ENCODE measurements at places on chromosomes 7 and 10. TPM values are rescaled to one million over a fixed set of nuclear protein-coding genes. Genes with fewer than 3 reads are reported as not detected.

CEP55 gene
- not detected for total RNA-seq

DNA sequence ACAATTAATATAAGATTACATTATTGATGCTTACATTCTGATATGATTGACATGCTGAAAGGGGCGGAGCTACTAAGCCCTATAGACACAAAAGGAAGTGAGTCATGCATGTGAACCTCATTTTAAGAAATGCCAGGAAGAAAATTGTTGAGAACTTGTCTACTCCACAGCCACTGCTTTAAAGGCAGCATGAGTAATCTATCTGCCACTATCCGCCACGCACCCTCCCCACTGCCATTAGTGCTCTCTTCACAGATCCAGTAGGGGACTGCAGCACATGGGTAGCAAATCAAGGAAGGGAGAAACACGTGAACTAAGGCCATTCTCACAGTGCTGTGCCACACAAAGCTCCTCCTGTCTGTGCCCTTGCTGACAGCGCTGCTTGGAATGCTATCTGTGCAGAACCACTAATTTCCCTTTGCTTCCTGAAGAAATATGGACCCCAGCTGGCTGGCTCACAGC, 524.8 kb downstream of the GRM8 start:
- no peak overlapping the region for H3K4me3 ChIP-seq
- no peaks in the 10 kb centered on the region for H3K27me3 ChIP-seq
- no peaks in the 10 kb centered on the region for H3K4me1 ChIP-seq
- no peak for DNase-seq
- no peaks in the 10 kb centered on the region for H3K36me3 ChIP-seq
- no peak overlapping the region for H3K27ac ChIP-seq

- no peaks in the 10 kb centered on the region for H3K27me3 ChIP-seq
- DNase-seq, result no peak
- no peak overlapping the region for H3K27ac ChIP-seq
- H3K36me3 ChIP-seq, result no peaks in the 10 kb centered on the region
- H3K4me3 ChIP-seq, result no peak overlapping the region
These were observed 14.4 kb upstream of the MYL7 start for GRCh38 chr7:44155191-44156185.

DNA sequence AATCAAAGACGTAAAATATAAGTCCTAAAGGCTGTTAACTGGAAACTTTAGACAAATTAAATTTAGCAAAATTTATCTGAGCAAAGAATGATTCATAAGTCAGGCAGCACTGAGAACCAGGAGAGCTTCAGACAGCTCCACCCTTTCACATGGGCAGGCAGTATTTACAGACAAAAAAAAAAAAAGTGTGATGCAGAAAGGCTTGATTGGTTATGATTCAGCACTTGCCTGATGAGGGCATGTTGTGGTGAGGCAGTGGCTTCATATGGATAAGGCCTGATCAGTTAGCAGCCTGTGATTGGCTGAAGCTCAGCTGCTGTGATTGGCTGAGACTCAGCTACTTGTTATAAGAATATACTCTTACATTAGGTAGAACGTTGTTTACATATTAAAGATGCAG, 495.4 kb upstream of the POM121L12 start:
- H3K36me3 ChIP-seq, result no peaks in the 10 kb centered on the region
- no peak overlapping the region for H3K4me3 ChIP-seq
- H3K4me1 ChIP-seq, result no peaks in the 10 kb centered on the region
- no peak for DNase-seq
- no peaks in the 10 kb centered on the region for H3K27me3 ChIP-seq

PAOX gene
- total RNA-seq, result 11.0 TPM

DNA sequence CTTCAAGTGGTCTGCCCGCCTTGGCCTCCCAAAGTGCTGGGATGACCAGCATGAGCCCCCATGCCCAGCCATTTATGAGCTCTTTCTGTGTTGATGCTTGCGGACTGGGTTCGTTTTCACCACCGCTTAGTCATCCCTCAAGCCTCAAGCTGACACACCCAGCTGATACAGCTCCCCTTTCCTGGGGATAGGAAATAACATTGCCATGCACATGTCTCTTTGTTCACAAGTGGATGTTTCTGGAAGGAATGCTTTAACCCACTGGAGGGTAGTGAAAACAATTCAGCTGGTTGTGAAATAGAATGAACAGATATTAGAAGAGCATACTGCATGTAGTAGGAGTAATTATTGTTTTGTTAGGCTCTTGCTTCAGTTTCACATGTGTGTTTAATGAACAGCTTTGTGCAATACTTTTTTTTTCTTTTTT, 8.5 kb upstream of the METTL27 start:
- no peak overlapping the region for H3K4me3 ChIP-seq
- no peaks in the 10 kb centered on the region for H3K27me3 ChIP-seq
- no peaks in the 10 kb centered on the region for H3K36me3 ChIP-seq
- DNase-seq, result no peak

DNA sequence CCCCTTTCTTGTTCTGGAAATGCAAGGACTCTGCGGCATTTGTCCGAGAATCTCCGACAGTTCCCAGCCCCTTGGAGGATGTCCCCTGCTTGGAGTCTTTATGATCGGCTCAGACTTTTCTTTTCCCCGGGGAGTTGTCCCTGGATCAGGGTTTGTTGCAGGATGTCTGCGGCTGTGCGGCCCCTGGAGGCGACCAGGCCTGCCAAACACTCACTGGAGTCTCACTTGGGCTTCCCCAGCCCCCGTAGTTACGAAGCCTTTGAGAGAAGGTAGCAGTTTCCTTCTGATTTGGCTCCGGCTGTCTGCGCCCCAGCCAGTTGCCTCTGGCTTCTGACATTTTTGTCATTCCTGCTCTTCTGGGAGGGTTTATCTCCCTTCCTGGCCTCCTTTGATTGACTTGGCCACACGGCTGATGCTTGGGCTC, 16.1 kb downstream of the COL26A1 start:
- no peak overlapping the region for H3K4me3 ChIP-seq
- H3K27me3 ChIP-seq, result no peaks in the 10 kb centered on the region
- H3K27ac ChIP-seq, result no peak overlapping the region

DNA sequence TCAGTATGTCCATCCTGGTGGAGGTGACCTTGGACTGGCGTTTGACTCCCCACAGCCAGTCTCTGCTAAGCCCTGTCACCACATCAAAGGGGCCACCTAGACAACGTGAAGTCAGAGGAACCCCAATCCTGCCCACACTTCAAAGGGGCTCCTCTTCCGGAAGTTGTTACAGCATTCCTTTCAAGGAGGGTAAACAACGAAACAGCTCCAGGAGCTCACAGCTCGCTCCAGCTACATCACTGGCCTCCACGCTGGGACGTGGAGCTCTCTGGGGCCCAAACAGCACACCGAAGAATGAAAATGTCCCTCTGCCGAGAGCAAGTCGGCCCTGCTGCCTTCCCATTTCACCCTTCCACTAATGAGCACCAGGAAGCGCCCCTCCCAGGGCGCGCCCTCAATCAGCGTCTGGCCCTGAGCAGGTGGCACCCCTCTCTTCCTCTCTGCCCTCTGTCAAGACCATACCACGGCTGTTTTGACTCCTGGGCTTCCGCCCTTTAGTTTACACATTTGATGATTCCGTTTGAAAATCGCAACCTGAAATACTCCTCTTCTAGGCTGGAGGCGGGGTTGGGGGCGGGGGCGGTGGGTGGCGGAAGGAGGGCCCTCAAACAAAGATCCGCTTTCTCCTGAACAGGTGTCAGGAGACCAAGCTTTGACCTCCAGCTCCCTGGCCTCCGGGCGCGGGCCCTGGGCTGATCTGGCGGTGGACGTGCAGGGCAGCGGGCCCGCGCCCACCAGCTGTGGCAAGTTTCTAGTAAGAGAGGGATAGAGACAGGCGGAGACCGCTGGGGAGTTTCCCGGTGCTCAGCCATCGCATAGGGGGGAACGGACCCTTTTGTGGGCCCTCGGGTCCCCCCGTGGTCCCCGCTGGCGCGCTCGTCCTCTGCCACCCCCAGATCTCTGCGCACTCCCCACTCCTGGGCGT, 53.1 kb upstream of the KDM7A start:
- peaks cover 11% of the 10 kb centered on the region for H3K4me1 ChIP-seq
- no peaks in the 10 kb centered on the region for H3K27me3 ChIP-seq
- DNase-seq, result peak; percentile 10
- H3K27ac ChIP-seq, result no peak overlapping the region
- no peaks in the 10 kb centered on the region for H3K36me3 ChIP-seq
- no peak overlapping the region for H3K4me3 ChIP-seq

ASAH2 gene
- 0.63 TPM for total RNA-seq

APBB1IP gene
- 2.0 TPM for total RNA-seq

RNF32 gene
- total RNA-seq, result 1.6 TPM

GRCh38 chr7:26958834-26959233, 94.4 kb upstream of the SKAP2 start:
- H3K4me3 ChIP-seq, result no peak overlapping the region
- DNase-seq, result no peak
- no peaks in the 10 kb centered on the region for H3K4me1 ChIP-seq

DNA sequence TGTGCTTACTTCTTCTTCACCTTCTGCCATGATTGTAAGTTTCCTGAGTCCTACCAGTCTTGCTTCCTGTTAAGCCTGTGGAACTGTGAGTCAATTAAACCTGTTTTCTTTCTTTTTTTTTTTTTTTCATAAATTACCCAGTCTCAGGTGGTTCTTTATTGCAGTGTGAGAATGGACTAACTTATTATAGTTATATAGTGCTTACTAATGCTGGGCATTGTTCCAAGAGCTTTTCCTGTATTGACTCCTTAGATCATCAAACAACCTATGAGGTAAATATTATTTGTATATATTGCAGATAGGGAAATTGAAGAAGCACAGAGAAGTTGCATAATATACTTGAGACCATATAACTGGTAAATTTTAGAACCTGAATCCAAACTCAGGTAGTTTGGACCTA, 98.1 kb downstream of the MBL2 start:
- no peaks in the 10 kb centered on the region for H3K36me3 ChIP-seq
- H3K4me1 ChIP-seq, result no peaks in the 10 kb centered on the region
- no peaks in the 10 kb centered on the region for H3K27me3 ChIP-seq
- H3K4me3 ChIP-seq, result no peak overlapping the region
- H3K27ac ChIP-seq, result no peak overlapping the region

- H3K4me3 ChIP-seq, result no peak overlapping the region
- no peak for DNase-seq
- no peaks in the 10 kb centered on the region for H3K4me1 ChIP-seq
- no peaks in the 10 kb centered on the region for H3K36me3 ChIP-seq
These were observed 7.3 kb downstream of the NPVF start for GRCh38 chr7:25221009-25221408.

RRP12 gene
- 27.4 TPM for total RNA-seq

DNA sequence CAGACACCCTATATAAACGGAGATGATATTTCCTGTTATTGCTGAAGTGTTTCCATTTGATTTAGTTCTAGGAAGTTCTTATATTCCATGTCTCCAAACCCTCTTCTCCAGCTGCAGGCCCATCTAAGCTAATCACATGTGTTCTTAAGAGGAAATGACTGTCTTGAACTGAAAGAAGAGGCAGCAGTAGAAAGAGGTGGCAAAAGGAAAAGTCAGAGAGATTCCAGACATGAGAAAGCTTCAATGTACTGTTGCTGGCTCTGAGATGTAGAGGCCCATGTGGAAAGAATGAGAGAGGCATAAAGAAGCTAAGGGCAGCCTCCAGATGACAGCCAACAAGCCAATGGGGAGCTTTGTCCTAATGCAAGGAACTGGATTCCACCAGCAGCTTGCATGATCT, 287.2 kb downstream of the GFRA1 start:
- H3K27ac ChIP-seq, result no peak overlapping the region
- H3K4me3 ChIP-seq, result no peak overlapping the region
- H3K36me3 ChIP-seq, result no peaks in the 10 kb centered on the region
- peaks cover 5% of the 10 kb centered on the region for H3K4me1 ChIP-seq
- H3K27me3 ChIP-seq, result no peaks in the 10 kb centered on the region

PDGFA gene
- 7.0 TPM for total RNA-seq

ERVW-1 gene
- not detected for total RNA-seq

DNA sequence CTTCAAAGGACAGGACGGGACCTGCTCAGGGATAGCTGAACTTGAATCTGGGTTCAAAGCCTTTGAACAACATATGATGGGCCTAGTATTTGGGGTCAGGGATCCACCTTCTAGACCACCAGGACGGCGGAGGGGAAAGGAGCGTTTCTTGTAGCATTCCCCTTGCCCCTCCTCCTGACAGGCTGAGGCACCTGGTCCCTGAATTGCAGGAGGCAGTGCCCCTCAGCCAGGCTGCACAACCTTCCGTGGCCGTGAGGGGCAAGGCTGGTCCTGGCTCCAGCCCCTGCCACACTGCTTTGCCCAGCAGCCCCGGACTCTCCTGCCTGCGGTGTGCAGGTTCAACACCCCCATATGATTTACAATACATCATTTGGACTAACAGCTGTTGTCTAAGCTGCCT, 58.1 kb downstream of the INSIG1 start:
- no peaks in the 10 kb centered on the region for H3K36me3 ChIP-seq
- no peaks in the 10 kb centered on the region for H3K4me1 ChIP-seq
- no peaks in the 10 kb centered on the region for H3K27me3 ChIP-seq
- DNase-seq, result no peak
- no peak overlapping the region for H3K27ac ChIP-seq

- no peak overlapping the region for H3K27ac ChIP-seq
- no peaks in the 10 kb centered on the region for H3K4me1 ChIP-seq
- H3K4me3 ChIP-seq, result no peak overlapping the region
- H3K27me3 ChIP-seq, result no peaks in the 10 kb centered on the region
- H3K36me3 ChIP-seq, result no peaks in the 10 kb centered on the region
- DNase-seq, result no peak
These were observed 129.2 kb downstream of the ADCY1 start for GRCh38 chr7:45703373-45703821.

WEE2 gene
- total RNA-seq, result not detected

AP1S1 gene
- 48.2 TPM for total RNA-seq

DNA sequence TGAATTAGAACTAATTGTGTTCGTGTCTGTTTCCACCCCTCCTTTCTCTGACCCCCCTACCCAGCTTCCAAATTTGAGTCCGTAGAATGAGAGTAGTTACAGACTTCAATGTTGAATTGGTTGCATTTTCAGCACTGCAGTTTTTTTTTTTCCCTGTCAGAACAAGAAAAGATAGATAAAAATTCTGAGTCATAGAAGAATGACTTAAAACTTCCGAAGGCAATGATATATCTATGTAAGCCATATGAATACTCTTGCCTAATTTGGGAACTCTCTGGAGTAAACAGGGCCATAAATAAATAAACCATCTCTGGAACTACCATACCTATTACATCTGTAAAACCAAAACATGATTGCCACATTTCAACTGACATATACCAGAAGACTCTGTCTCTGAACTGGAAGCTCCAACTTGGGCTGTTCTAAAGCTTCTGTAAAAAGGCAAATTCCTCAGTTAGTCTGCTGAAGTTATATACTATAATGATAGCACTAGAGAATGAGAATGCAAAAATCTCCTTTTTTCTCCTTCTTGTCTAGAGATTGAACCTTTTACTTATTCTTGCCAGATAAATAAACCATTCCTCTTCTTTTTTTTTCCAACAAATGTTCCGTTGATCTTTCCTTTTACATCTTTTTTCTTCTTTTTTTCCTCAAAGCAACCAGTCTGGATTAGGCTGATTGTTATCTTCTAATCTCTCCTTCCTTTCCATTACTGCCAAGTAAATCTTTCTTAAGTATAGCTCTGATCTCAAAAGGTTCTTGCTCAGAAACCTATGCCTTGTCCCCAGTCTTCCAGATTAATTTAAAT, 23.5 kb downstream of the VCL start:
- no peaks in the 10 kb centered on the region for H3K27me3 ChIP-seq
- no peaks in the 10 kb centered on the region for H3K36me3 ChIP-seq
- H3K27ac ChIP-seq, result no peak overlapping the region
- H3K4me1 ChIP-seq, result no peaks in the 10 kb centered on the region

- H3K27me3 ChIP-seq, result no peaks in the 10 kb centered on the region
- no peaks in the 10 kb centered on the region for H3K36me3 ChIP-seq
- DNase-seq, result no peak
- no peak overlapping the region for H3K4me3 ChIP-seq
- H3K4me1 ChIP-seq, result no peaks in the 10 kb centered on the region
These were observed 364.2 kb downstream of the SUGCT start for GRCh38 chr7:40498924-40499510.

CDK1 gene
- 1.8 TPM for total RNA-seq
